ENCODE measurements at places on chromosomes 12 and 14.

DNA sequence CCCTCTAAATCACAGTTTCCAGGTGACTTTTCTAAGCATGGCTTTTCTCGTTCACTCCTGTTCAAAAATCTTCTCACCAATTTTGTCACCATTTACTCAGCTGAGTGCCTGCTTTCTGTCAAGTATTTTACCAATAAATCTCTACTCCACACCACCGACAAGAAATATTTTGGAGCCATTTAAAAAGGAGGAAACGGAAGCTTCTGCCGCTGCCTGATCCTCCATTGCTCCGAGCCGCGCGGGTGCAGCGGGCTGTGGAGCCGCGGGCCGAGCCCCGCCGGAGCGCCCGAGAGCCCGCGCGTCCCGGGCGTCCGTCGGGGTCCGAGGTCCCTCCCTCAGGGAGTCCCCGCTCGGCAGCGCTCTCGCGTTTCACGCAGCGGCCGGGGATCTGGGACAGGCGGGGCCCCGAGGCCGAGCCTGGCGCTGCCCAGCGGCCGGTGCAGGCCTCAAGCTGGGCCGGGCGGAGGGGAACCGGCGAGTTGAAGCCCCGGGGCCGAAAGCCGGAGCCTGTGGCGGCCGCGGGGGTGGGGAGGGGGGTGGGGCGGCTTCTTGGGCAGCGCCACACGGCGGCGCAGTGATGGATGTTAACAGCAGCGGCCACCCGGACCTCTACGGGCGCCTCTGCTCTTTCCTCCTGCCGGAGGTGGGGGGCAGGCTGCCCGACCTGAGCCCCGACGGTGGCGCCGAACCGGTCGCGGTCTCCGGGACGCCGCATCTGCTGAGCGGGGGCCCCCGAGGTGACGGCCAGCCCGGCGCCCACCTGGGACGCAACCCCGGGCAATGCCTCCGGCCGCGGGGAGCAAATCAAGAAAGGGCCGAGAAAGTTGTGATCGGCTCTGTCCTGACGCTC lies 1.1 kb upstream of the HEBP1 start:
- peak; percentile 52 for DNase-seq
- H3K4me1 ChIP-seq, result peaks cover 23% of the 10 kb centered on the region
- H3K4me3 ChIP-seq, result peak overlapping the region; percentile 90
- H3K36me3 ChIP-seq, result no peaks in the 10 kb centered on the region
- peak overlapping the region; percentile 52 for H3K27ac ChIP-seq

GRCh38 chr14:53608369-53608768 lies 348.3 kb downstream of the BMP4 start:
- no peak overlapping the region for H3K4me3 ChIP-seq
- H3K27me3 ChIP-seq, result no peaks in the 10 kb centered on the region
- no peaks in the 10 kb centered on the region for H3K36me3 ChIP-seq
- H3K27ac ChIP-seq, result no peak overlapping the region
- peaks cover under 1% of the 10 kb centered on the region for H3K4me1 ChIP-seq

- H3K4me3 ChIP-seq, result no peak overlapping the region
- DNase-seq, result no peak
- no peaks in the 10 kb centered on the region for H3K36me3 ChIP-seq
- H3K27me3 ChIP-seq, result peaks cover 2% of the 10 kb centered on the region
- H3K27ac ChIP-seq, result no peak overlapping the region
- H3K4me1 ChIP-seq, result no peaks in the 10 kb centered on the region
These were observed 168.8 kb downstream of the ANO4 start for GRCh38 chr12:100963381-100963780.

DNA sequence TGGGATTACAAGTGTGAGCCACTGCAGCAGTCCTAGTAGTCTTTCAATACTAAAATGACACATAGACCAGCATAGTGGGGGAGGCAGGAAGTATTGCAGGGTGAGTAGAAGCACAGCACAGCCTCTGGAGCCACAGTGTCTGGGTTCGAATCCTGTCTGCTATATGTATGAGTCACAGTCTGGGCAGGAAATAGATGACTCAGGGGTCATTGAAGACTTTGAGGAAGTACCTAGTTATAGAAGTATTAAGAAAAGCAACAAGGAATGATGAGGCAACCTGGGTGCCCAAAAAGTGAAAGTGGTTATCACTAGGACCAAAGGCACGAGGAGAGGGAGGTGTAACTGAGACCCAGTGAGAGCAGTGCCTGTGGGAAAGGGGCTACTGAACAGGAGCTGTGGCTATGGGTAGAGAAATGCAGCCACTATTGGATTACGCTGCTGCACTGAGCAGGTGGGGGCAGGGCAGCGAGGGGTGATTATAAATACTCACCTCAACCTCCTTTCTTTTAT lies 124.0 kb downstream of the PDE3A start:
- no peaks in the 10 kb centered on the region for H3K27me3 ChIP-seq
- no peaks in the 10 kb centered on the region for H3K36me3 ChIP-seq
- no peak for DNase-seq

DNA sequence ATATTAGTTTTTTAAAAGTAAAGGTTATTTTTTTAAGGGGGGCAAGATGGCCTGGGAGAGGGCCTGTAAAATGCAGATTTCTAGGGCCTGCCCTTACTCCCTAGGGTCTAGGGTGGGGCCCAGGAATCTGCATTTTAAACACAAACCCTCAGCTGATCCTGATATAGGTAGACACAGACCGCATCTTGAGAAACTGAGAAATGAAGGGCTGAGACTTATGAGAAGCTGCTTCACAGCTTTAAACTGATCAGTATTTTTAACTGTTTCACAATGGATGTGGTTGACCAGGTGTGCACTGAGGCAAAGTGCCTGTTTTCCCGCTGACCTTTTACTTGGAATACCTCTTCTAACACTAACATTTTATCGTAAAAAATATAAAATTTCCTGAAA lies 84.0 kb downstream of the CCDC88C start:
- H3K4me1 ChIP-seq, result peaks cover 31% of the 10 kb centered on the region
- no peaks in the 10 kb centered on the region for H3K27me3 ChIP-seq
- no peak for DNase-seq
- no peak overlapping the region for H3K4me3 ChIP-seq

GRCh38 chr12:13436696-13437391 lies 240.3 kb downstream of the EMP1 start:
- H3K36me3 ChIP-seq, result no peaks in the 10 kb centered on the region
- DNase-seq, result no peak
- no peak overlapping the region for H3K27ac ChIP-seq
- no peak overlapping the region for H3K4me3 ChIP-seq
- H3K4me1 ChIP-seq, result no peaks in the 10 kb centered on the region

DNA sequence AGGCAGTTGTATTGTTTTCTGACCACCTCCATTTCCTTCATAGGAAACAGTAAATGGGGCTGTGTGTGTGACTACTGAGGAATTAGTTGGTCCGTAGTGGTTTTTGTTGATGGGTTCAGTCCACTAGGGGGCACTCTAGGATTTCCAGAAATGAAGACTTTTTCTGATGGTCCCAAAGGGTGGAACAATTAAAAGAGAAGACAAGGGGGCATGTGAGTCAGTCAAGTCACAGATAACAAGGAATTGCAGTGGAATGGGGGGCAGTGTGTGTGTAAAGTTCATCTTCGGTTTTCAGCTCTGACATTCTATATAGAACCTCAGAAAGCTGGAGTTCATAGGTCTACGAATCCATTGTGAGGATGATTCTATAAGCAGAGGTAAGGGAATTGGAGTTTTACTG lies 186.6 kb upstream of the OR4E1 start:
- H3K4me1 ChIP-seq, result no peaks in the 10 kb centered on the region
- H3K27ac ChIP-seq, result no peak overlapping the region
- no peak for DNase-seq
- H3K36me3 ChIP-seq, result no peaks in the 10 kb centered on the region

Measured in neural crest cell (in vitro differentiated cells).